NCI-H524 (cell line): ENCODE measurements at places on chromosomes 7 and 10.
A peak's percentile ranks its signal among the peaks of the same experiment; 100 is the strongest.

- DNase-seq, result no peak
These were observed 122.0 kb downstream of the TRRAP start for GRCh38 chr7:99000196-99000903.

- no peak for DNase-seq
These were observed 598.3 kb upstream of the ADARB2 start for GRCh38 chr10:2335626-2336025.

DNA sequence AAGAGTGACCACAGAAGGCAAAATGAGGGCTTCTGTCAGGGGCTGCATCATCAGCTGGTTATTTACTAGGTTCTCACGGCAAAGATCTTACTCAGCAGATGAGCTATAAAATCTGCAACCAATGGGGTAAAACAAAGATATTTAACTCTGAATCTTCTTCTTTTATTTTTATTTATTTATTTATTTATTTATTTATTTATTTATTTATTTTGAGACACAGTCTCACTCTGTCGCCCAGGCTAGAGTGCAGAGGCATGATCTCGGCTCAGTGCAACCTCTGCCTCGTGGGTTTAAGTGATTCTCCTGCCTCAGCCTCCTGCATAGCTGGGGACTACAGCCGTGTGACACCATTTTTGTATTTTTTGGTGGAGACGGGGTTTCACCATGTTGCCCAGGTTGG lies 11.3 kb downstream of the C10orf143 start:
- no peak for DNase-seq

GRCh38 chr7:16978358-16979244 lies 96.8 kb upstream of the AGR3 start:
- DNase-seq, result no peak

GRCh38 chr7:112581529-112581928 lies 100.7 kb downstream of the LSMEM1 start:
- no peak for DNase-seq

DNA sequence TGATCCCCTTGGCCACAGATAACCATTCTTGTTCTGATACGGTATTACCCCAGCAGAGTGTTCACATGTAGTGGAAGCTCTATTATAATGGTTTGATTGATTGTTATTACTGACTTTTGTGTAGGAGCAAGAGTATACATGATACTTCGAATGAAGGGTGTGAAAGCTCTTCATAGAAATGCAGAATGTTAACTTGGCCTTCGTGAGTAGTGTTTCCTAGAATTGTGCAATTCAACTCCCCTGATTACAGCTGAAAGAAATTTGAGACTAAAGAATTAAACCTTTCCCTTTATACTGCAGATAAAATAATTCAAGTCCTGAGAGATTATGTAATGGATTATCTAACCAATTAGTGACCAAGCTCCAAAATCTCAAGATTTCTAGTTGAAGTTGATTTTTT lies 38.2 kb downstream of the MKLN1 start:
- DNase-seq, result no peak

DNA sequence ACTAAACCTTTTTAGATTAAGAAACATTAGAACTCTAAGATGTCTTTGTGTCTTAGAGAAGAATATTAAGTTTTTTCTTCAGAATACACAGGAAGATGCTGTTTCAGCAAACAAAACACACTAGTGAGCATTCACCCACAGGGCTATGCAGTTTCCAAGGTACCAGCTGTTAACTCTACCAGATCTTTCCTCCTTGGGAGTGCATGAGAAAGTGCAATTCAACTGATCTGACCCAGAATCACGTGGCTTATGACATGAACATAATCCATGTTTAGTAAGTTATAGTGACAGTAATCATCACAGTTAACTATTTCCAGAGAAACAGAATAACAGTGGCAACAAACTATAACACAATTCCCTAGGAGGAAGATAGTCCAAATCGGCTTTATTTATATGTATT lies 270.7 kb downstream of the CACNA2D1 start:
- DNase-seq, result peak; percentile 4

- no peak for DNase-seq
These were observed 342 bp downstream of the OR2AE1 start for GRCh38 chr7:99876491-99876890.

DNA sequence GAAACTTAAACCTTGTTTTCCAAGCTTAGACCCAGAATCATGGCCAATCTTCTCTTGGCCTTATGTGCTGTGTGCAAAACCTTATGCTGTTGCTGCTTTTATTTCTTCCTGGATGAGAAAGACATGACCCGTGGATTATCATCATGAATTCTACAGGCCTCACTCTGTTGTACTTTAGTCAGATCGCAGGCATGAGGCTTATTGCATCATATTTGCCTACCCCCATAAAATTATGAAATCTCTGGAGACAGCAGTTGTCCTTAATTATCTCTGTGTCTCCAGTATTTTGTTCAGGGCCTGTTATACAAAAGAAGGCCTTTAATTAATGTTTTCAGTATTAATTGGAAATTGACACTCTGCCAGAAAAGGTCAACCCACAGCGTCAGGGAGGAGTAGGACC lies 71.6 kb downstream of the PLCE1 start:
- no peak for DNase-seq

DNA sequence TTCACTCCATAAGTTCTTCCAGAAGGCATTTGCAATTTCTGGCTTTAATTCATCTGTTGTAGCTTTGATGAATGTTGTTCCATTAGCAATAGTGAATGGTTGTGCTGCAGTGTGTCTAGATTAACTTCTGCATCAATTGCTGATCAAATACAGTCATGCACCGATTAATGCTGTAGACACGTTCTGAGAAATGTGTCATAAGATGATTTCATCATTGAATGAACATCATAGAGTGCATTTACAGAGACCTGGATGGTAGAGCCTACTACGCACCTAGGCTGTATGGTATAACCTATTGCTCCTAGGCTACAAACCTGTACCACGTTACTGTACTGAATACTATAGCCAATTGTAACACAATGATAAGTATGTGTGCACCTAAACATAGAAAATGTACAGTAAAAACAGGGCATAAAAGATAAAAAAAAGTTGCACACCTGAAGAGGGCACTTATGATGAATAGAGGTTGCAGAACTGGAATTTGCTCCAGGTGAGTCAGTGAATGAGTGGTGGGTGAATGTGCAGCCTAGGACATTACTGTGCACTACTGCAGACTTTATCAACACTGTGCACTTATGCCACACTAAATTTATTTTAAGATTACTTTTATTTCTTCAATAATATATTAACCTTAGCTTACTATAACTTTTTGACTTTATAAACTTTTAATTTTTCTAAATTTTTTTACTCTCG lies 170.7 kb downstream of the HERPUD2 start:
- no peak for DNase-seq

DNA sequence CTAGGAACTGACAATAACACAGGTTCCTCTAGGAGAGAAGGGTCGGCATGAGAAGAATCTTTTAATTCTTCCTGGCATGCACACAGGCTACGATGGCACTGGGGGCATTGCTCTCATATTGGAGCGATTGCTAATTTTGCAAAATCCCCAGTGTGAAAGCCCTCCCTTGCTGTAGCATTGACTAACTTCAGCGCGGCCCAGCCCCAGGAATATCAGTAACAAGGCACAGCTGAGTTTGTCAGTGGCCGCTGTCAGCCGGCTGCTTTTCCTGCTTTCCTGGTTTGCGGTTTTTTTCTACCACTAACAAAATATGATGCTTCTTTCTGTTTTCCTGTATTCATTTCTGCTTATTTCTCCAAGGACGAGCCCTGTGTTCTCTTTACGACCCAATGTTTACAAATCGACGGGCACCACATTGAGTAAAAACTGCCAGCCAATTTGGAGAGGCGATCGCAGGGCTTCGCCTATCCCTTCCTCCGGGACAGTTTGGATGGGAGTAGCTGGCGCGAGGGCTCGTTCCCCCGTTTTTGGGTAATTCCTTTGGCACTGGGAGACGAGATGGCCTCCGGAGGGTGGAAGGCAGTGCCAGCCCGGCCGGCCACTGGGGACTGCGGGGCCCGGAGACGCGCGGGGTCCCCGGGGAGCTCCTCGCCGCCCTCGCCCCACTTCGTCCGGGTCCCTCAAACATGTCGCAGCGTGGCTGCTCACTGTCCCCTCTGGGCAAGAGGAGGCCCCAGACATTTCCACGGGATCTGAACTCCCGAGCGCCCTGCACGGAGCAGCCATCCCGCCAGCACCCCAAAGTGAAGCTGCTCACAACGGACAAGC lies 967 bp downstream of the ADARB2 start:
- no peak for DNase-seq

DNA sequence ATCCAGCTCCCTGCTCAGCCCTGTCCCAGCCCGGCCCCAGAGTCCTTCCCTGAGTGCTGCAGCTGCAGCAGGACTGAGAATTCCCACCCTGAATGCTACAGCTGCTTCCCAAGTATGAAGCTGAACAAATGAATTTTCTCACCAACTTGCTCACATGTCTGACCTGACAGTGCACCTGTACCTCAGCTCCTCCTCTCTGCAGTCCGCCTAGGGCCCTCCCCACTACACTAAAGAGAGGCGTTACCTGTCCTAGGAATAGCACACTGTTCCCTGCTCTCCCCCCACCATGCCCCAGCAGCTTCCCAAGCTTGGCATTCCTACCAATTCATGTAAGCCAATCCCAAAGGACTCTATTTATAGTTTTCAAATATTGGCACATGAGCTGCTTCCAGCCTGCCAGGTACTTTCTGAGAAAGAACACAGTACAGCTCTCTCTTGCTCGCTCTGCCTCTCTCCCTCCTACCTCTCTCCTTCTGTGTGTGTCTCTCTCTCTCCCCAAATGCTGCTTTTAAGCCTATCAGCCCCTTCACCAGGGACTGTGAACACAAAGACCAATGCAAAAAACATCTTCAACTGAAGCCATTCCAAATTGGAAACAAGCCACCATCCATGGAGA lies 400.1 kb downstream of the TNS3 start:
- DNase-seq, result no peak

DNA sequence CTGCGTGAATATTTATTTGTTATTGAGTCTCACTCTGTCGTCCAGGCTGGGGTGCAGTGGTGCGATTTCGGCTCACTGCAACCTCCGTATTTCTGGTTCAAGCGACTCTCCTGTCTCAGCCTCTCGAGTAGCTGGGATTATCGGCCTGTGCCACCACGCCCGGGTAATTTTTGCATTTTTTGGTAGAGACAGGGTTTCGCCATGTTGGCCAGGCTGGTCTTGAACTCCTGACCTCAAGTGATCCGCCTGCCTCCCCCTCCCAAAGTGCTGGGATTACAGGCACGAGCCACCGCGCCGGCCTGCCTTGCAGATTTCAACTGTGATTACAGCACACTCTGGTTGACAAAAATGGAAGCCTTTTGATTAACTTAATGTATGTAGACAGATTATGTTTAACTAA lies 730.0 kb upstream of the VSTM2A start:
- DNase-seq, result no peak

DNA sequence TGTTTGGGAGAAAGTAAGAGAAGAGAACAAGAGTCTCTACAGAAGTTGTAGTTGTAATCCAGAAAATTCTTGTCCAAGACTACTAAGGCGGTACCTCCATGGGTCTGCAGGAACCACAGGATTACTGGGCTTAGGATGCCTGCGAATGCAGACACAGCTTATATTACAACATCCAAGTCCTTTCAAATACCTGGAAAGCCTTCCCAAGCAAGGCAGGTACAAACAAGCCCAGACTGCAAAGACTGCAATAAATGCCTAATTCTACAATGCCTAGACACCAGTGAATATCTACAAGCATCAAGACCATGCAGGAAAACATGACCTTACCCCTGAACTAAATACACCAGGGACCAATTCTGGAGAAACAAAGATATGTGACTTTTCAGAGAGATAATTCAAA lies 178.2 kb downstream of the ARL4A start:
- DNase-seq, result no peak

GRCh38 chr10:9792181-9792580 lies 1225.5 kb upstream of the CELF2 start:
- no peak for DNase-seq

GRCh38 chr10:112379635-112380296 lies 5.8 kb downstream of the ACSL5 start:
- DNase-seq, result no peak

DNA sequence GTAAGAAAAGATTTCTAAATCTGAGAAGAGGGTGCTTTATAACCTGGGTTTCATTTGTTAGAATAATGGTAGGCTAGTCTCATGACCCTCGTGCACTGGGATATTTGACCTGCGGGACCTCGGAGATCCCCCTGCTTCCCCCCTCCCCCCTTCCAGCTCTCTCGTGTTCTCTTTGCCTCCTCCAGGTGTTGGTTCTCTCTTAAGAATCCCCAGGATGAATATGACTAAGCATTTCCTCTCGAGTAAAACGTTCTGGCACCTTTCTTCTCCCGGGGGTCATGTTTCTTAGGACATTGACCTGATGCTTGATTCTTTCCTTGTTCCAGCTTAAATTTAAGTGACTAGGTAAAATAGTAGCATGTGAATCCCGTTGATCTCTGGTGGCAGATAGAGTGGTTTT lies 71.2 kb downstream of the SHH start:
- DNase-seq, result no peak

DNA sequence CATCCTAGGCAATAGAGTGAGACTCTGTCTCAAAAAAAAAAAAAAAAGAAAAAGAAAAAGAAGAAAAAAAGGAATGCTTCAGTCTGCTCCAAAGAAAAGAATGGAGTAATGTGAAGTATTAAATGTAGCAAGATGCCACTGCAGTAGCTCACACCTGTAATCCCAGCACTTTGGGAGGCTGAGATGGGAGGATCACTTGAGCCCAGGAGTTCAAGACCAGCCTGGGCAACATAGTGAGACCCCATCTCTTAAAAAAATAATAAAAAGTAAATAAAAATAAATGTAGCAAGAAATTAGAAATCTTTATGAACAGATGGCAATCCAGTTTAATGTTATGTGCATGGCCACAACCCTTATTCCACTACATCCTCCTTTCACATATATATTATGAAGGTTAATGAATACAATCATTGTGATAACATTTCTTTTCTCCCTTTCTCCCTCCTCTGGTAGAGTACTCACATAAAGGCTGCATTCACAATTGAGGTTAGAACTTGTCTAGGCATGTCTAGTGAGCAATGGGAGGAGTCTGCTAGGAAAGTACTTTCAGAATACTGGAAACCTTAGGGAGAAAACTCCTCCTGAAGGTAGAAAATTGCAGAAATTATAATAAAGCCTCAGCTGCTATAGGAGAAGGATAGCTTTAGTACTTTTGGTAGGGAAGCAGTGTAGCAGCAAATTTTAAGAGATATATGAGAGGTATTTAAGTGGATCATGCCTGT lies 20.4 kb downstream of the KLLN start:
- no peak for DNase-seq

DNA sequence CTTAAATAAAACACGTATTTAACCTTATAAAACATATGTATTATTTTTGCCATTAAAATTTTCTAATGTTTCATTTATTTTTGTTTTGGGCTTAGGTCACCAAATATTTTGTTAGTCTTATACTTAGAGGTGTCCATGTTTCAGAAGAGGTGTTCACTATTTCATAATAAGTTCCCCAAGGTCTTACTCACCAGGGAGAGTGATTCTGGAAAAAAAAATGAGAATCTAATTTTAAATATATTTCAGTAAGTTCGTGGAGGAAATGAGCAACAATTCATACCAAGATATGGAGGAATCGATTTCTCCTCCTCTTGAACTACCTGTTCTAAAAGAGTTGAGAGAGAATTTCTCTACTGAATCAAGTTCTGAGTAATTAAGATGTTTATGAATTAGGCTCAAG lies 271.6 kb upstream of the SLC26A5 start:
- DNase-seq, result no peak

GRCh38 chr7:104267701-104268368 lies 60.0 kb upstream of the ORC5 start:
- peak; percentile 35 for DNase-seq
